Fibroblast of upper back skin (primary cell): ENCODE measurements at places on chromosomes 12 and 14.

GRCh38 chr12:28409892-28410291 is 219.6 kb downstream of the CCDC91 start:
- peak; percentile 54 for DNase-seq

GRCh38 chr12:63298386-63298930 is 147.5 kb upstream of the AVPR1A start:
- no peak for DNase-seq

GRCh38 chr14:34275078-34275477 is 187.0 kb downstream of the SPTSSA start:
- peak; percentile 64 for DNase-seq

- no peak for DNase-seq
Measured at GRCh38 chr12:56241424-56242303, 11.8 kb downstream of the SLC39A5 start.
